ENCODE measurements at places on chromosomes 3 and 15. TPM values are rescaled to one million over a fixed set of nuclear protein-coding genes. Genes with fewer than 3 reads are reported as not detected.

THBS1 gene
- 21.7 TPM for polyA plus RNA-seq

ACTC1 gene
- 38.3 TPM for polyA plus RNA-seq

MORC1 gene
- polyA plus RNA-seq: not detected

LRRFIP2 gene
- 20.3 TPM for polyA plus RNA-seq

ATP10A gene
- 0.66 TPM for polyA plus RNA-seq

IL17RD gene
- 11.9 TPM for polyA plus RNA-seq

ZBED2 gene
- polyA plus RNA-seq: not detected

AMIGO3 gene
- 3.5 TPM for polyA plus RNA-seq

CEP19 gene
- polyA plus RNA-seq: 1.8 TPM

NR2E3 gene
- 0.83 TPM for polyA plus RNA-seq

GPR171 gene
- 3.4 TPM for polyA plus RNA-seq

XYLB gene
- 1.6 TPM for polyA plus RNA-seq

PRTG gene
- polyA plus RNA-seq: 0.63 TPM

DOCK3 gene
- 2.4 TPM for polyA plus RNA-seq

RNF123 gene
- 14.6 TPM for polyA plus RNA-seq

GUCA1C gene
- not detected for polyA plus RNA-seq

All from GM23338 (cell line).